ENCODE measurements at places on chromosomes 5 and 9.

DNA sequence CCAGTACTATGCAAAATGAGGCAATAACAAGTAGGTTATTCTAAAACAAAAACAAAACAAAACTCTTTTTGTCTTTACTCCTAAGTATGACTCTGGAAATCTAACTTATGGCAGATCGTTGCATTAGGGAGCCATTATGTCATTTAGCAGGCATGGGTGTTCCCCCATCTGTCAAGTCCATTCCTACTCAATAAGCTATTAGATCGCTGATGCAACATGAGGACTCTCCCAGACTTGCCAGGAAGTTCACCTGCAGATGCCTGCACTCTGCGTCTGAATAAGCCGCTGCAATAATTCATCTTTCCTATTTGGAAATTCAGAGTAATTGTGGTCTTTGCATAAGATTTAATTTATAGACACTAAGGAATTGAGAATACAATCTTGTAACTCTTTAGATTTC lies 585.0 kb downstream of the KIF4B start:
- no peak for DNase-seq

GRCh38 chr5:97111616-97112015 lies 30.8 kb downstream of the LIX1 start:
- no peak for DNase-seq

DNA sequence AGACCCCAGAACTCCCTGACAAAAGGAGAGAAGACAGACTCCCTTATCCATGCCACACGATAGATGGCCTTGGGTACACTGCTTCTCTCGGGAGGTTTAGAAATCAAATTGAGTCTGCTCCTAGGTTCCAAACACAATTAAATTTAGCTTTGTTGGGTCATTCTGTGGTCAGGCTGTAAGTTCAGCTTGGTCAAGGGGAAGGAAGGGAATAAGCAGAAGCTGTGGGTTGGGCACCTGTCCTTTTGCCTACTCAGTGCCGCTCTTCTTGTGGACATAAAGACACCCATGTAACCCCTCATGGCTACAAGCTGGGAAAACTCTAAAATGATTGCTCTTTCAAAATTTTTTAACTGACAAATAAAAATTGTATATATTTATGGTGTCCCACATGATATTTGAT lies 19.1 kb upstream of the AK3 start:
- no peak for DNase-seq

GRCh38 chr9:86075132-86076109 lies 23.9 kb downstream of the GOLM1 start:
- no peak for DNase-seq

DNA sequence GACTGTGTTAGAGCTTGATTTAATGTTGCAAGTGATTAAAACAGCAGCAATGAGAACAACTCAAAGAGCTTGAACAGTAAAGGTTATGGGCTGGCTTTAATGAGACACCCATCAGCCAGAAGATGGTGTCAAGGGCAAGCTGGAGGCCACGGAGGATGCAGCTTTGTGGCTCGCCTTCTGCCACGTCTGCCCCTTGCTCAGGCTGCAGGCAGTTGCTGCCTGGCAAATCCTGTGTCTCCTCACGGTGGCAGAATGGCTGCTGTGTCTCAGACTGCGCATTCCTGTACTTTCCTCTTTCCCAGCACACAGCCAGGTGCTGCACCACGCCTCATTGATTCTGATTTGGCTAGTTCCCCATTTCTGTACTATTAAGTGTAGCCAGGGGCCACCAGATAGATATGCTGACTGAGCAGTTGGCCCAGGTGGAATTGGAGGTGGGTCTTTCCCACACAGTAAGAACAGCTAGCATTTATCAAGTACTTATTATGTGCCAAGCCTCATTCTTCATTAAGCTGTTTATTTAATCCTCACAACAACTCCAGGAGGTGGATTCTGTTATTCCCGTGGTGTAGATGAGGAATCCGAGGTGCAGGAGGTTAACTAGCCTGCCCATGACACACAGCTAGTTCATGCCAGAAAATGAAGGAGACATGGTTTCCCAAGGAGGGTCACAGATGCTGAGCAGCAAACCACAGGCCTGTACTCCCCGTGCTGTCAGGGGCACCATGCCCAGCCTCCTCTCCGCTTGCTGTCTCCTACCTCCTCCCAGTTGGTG lies 3.5 kb downstream of the NXNL2 start:
- DNase-seq, result no peak

DNA sequence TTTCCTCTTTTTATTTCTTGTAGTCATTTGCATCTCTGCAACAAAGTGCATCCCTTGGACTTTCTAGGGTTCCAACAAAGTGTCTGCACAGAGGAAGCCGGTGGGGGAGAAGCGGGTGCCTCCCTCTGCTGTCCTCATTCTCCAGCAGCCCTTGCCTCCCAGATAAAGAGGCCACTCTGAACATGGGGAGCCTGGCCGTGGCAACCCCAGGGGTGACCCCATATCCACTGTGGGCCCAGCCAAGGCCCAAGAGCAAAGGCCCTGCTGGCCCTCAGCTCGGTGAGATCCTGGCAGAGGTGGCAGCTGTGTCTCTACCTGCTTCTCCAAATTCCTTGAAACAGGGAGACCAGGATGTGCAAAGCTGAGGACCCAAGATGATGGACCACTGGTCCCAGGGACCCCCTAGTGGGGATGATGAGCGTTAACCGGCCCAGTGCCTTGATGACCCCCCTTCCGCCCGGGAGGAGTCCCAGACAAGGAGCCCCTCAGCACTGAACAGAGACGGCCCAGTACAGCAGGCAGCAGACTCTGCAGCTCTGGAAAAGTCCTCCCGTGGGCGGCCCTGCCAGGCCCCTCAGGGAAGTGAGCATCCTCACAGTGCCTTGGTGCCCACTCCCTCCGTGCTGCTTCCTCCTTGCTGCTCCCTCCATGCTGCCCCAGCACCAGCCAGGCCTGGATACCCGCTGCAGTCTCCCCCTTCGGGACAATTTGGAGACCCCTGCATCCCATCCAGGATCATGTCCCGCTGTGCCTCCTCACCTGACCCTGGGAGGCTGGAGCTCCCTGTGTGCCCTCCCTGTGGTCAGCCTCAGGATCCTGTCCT lies 62.5 kb downstream of the MRPL36 start:
- no peak for DNase-seq

GRCh38 chr9:133165452-133165730 lies 1.7 kb upstream of the GBGT1 start:
- no peak for DNase-seq

- no peak for DNase-seq
These were observed 209.7 kb upstream of the TUT7 start for GRCh38 chr9:86563936-86564335.

DNA sequence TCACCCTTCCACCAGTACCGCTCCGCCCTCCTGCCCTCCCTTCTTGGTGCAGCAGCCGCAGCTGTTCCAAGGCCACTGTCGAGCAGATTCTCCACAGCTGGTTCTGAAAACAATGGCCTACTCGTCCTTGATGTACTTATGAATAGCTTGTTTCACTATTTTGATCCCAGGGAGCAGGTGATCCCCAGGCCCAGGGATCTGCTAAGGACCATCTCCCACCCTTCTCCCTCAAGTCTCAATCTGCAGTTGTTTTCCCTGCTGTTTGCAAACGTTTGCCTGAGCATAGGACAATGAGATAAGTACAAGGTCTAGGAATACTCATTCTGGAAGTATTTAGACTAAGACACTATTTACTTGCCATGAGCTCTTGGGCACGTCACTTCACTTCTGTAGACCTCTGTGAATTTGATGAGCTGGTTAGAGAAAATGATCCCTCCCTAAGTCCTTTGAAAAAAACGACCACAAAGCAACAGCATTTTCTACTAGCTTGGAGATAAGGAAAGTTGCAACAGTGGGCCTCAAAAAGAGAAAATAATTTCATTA lies 1.8 kb downstream of the LURAP1L start:
- no peak for DNase-seq

DNA sequence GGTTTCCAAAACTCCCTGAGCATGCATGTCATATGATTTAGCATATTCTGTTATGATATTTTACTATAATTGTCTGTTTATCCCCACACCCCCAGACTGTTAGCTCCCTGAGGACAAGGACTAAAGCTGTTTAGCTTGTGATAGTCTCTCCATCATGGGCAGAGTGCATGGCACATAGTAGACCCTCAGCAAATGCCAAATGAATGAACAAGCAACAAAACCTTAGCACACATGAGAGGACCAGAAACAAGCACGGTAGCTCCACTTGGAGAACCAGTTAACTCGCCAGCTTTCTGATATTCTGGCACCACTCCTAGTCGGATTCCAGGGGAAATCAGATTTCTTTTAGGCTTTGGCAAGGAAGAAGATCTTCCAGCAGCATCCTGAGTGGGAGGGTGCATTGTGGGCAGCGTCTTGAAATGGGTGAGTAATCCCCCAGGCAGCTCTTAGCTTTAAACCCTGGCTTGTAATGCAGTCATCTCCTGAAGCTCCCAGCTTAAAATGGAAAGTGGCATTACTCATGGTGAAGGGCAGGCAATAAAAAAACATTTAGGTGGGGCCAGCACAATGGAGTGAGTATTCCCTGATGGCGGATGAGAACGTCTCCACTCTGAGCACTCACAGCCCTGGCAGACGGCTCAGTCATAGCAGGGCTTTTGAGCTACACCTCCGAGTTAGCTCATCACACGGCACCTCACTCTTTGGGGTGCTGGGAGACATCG lies 41.1 kb downstream of the FGF1 start:
- no peak for DNase-seq

GRCh38 chr5:43302481-43302880 lies 10.7 kb downstream of the HMGCS1 start:
- DNase-seq, result no peak

DNA sequence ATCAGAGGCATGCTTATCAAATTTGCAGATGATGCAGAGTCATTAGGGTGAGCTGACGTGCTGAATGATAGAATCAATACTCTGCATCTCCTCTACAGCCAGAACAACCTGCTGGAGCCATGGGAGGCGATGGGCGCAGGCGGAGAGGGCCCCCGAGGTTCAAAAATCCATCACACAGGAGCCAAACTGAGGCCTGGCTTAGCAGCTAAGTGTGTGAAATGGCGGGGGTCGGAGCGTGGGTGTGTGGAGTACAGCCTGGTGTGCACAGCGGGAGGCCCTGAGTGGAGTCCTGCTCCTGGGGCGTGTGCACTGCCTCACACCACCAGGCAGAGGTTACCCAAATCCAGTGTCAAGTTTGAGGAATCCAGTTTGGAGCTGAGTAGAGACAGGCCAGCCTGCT lies 73.2 kb downstream of the MVB12B start:
- no peak for DNase-seq

- no peak for DNase-seq
These were observed 38.0 kb downstream of the NIPAL4 start for GRCh38 chr5:157497875-157498611.

- no peak for DNase-seq
These were observed 31.9 kb upstream of the ENTREP1 start for GRCh38 chr9:69293156-69293555.

DNA sequence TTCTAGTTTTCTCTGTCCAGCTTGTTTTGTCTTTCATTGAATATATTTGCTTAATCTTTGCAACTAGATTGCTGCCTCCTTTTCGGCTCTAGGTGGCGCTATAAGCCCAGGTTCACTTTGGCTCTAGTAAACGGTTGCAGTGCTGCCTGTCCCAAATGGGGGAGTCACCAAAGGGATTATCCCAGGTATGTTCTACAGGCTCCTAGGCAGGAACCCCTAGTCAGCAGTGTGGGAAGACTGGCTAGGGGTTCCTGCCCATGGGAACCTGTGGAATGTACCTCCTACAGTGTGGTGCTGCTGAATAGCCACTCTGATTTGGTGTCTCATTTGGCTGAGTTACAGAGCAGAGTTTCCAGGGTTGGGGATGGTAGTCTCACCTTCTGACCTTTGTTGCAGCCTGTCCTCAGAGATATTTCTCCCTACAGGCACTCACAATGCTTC lies 85.2 kb downstream of the ARSB start:
- peak; percentile 54 for DNase-seq

DNA sequence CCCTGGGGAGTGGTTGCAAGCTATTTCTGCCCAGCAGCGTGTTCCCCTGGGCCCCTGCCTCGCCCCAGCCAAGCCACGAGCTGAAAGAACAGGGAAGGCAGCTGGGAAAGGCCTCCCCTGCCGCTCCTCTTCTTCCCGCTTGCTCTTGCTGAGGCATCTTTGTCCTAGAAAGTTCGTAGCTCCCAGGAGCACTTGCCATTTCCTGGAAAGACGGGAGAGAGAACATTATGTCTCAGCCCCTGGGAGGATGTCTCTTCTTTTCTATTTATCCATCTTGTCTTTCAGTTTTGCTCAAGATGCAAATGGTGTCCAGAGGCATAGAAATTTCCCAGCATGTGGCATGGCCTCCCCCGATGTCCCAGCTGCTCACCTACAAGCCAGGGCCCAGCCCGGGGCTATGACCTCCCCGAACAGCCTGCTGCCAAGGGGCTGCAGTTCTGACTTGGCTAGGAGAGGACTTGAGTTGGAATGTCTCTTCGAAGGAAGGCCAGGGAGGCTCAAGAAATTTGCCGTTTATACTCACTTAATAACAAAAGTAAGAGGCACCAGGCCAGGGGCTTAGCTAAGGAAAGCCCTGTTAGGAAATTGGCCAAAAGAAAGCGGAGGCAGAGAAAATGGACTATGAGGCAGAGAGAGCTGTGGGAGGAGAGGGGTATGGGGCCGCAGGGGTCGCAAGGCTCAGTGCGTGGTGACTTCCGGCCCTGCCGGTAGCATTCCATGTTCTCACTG lies 87.3 kb downstream of the LIFR start:
- no peak for DNase-seq

- no peak for DNase-seq
These were observed 231.3 kb downstream of the ZSWIM6 start for GRCh38 chr5:61563401-61563800.

- no peak for DNase-seq
These were observed 1.1 kb upstream of the GPSM1 start for GRCh38 chr9:136326061-136326760.

DNA sequence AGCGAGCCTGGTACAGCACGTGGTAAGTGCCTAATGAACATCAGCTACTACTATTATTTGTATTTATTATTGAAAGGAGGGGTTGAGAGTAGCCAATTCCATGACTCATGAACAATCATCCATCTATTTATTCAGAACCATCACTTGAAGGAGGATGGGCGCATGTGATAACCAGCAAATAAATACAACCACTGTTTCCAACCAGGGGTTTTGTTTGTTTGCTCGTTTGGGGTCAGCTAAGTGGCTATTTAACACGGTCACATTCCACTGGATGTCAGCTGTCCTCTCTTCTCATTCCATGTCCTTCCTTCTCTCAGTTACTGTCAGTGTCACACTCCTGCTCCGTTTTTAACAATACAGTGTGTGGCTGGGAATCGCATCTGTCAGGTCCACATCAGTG lies 8.6 kb downstream of the RAPGEF1 start:
- no peak for DNase-seq

DNA sequence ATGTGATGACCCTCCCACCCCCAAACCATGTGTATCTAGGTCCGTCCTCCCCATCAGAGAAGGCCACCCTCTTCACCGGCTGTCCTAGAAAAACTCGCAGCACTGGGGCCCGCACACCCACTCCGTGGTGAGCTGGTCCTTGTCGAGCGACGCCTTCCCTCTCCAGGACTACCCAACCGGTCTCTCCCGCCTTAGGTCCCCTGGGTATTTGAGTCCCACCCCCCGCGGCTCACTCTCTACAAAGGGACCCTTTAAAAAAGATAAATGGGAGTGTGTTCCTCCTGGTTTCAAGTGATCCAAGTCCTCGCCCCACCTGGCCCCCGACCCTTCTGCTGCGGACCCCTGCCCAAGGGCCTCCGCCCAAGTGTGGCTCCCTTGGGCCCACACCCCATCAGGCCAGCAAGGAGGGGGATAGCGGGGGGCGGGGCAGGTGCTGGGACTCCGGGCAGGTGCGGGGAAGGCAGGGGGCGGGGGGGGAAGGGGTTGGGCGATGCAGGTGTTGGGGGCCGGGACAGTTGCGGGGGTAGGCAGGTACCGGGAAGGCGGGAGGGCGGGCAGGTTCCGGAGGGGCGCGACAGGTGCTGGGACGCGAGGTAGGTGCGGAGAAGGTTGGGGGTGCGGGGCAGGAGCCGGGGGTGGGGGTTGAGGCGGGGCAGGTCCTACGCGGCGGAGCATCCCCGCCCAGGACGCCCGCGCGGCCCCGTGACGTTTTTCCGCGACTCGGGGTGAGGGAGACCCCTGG lies 970 bp upstream of the ARRDC1 start:
- no peak for DNase-seq
